Colonic mucosa (tissue), 4 donors: ENCODE measurements at places on chromosomes 4 and X. TPM values are rescaled to one million over a fixed set of nuclear protein-coding genes. Genes with fewer than 3 reads are reported as not detected.

DNA sequence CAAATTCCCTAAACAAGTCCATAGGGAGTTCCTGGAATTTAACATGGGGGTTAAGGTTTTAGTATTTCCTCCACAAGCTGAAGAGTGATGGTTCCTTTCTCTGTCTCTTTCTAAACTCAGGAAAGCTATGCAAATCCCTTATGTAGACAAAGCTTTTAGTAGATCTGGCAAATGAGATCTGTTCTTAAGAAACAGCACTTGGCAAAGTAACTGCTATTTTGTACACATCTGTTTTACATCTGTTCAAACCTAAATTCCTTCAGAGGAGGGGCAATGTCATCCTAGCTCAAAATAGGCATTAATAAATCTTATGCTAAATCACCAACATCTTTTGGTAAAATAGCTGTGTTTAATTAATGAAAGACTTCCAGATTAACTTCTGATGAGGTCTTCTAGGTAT is 137.8 kb upstream of the TBC1D9 start:
- no peaks in the 10 kb centered on the region for H3K36me3 ChIP-seq
- no peaks in the 10 kb centered on the region for H3K27me3 ChIP-seq
- no peaks in the 10 kb centered on the region for H3K4me1 ChIP-seq

GRCh38 chrX:7771788-7772438 is 71.1 kb upstream of the VCX start:
- peak overlapping the region; percentile 45 for H3K27ac ChIP-seq
- H3K4me3 ChIP-seq = no peak overlapping the region
- DNase-seq = peak; percentile 60
- H3K4me1 ChIP-seq = no peaks in the 10 kb centered on the region
- no peaks in the 10 kb centered on the region for H3K36me3 ChIP-seq
- no peaks in the 10 kb centered on the region for H3K27me3 ChIP-seq

SEPTIN6 gene
- total RNA-seq = 9.4 TPM

MAGEE2 gene
- total RNA-seq = 0.21 TPM

FGF5 gene
- 0.30 TPM for total RNA-seq

CCNI gene
- 260 TPM for total RNA-seq
